Omental fat pad (tissue), 4 donors: ENCODE measurements at places on chromosomes 6 and 20. TPM values are rescaled to one million over a fixed set of nuclear protein-coding genes. Genes with fewer than 3 reads are reported as not detected.

- no peak for DNase-seq
Measured at GRCh38 chr20:44224637-44225036, 14.1 kb upstream of the OSER1 start.

- DNase-seq, result no peak
Measured at GRCh38 chr6:43338243-43338642, 29.6 kb upstream of the CRIP3 start.

OR2J3 gene
- not detected for total RNA-seq

MCM9 gene
- 25.9 TPM for total RNA-seq

PBOV1 gene
- not detected for total RNA-seq
